T-helper 2 cell treated with Interferon-gamma antibody and Interleukin-4, amounts not matched to agents 5 μg/mL and 100 μg/mL, for 36 hours (primary cell): ENCODE measurements at places on chromosomes 6 and 20.

DNA sequence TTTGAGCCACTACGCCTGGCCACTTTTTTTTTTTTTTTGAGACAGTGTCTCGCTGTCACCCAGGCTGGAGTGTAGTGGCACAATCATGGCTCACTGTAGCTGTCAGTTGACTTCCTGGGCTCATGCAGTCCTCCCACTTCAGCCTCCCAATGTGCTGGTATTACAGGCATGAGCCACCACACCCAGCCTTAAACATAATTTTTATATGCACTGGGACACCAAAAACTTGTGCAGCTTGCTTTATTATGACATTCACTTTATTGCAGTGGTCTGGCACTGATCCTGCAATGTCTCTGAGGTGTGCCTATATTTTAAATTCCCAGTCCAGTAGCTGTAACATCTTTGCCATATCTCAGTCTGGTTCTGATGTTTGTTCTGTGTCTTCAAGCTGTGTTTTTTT lies 34.7 kb downstream of the KAT14 start:
- DNase-seq = no peak

DNA sequence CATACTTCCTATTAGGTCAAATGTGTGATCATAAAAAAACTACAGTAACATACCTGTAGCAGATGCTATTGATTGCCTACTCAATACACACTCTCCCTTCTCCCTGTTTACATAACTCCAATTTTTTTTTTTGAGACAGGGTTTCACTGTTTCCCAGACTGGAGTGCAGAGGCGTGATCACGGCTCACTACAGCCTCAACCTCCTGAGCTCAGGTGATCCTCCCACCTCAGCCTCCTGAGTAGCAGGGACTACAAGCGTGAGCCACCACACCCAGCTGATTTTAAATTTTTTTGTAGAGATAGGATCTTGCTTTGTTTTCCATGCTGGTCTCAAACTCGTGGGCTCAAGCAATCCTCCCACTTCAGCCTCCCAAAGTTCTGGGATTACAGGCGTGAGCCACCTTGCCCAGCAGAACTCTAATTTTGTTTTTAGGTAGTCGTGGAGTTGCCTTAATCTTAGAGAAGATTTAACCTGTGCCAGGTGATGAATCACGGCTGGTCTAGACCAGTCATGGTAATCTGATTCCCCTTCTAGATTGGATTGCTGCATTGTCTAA lies 14.0 kb upstream of the KIF3B start:
- DNase-seq = no peak

- DNase-seq = no peak
Observed at GRCh38 chr6:7912024-7912423, 1.4 kb upstream of the TXNDC5 start.

DNA sequence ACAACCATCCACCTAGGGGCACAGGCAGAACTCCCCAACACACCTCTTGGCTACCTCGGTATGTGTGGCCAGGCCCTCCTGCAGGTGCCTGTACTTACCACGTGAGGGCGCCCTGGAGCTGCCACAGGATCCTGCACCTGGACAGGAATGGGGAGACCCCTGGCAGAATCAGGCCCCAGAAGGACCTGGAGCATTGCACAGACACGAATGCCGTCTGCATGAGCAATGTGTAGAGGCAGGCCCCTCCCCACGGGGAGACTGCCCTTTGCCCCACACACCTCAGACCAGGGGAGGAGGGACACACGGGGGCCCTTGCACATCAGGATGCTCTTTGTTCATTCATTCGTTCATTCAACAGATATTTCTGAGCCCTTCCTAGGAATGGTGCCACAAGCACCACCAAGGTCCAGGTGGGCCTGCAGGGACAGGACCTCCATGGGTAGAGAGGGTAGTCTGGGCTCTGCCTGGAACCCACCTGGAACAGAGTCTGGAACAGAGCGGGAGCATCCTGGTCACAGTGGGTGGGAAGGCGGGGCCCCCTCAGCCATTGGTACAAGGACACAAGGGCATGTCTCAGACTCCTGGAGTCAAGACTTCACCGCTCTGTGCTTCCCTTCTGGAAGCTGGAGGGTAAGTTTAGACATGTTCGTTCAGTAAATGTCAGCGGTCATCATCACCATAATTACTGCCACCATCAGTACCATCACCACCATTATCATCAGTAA lies 32.3 kb downstream of the YTHDF1 start:
- DNase-seq = peak; percentile 23

DNA sequence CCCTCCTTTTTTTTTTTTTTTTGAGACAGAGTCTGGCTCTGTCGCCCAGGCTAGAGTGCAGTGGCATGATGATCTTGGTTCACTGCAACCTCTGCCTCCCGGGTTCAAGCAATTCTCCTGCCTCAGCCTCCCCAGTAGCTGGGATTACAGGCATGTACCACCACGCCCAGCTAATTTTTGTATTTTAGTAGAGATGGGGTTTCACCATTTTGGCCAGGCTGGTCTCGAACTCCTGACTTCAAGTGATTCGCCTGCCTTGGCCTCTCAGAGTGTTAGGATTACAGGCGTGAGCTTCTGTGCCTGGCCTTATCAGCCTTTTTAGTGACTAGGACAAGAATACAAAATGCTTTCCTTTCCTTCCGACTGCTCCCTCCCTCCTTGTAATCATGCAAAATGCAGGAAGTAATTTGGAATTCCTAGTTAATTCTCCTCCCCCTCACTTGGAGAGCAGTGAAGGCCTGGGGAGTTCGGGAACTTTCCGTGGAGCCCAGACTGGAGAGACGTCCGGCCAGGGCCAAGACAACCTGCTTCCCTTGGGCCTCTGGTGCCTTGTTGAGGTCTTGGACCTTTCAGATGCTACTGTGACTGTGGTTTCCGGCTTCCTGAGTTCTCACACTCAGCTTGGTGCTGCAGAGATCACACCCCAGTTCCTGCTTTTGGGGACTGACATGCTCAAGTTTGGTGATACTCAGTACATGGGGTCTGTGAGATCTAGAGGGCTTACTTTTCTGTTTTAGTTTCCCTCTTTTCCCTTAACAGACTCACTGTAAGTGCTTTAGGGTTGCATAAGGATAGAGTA lies 3.9 kb upstream of the PHF20 start:
- DNase-seq = peak; percentile 59

GRCh38 chr6:8414844-8415243 lies 20.5 kb downstream of the SLC35B3 start:
- no peak for DNase-seq

DNA sequence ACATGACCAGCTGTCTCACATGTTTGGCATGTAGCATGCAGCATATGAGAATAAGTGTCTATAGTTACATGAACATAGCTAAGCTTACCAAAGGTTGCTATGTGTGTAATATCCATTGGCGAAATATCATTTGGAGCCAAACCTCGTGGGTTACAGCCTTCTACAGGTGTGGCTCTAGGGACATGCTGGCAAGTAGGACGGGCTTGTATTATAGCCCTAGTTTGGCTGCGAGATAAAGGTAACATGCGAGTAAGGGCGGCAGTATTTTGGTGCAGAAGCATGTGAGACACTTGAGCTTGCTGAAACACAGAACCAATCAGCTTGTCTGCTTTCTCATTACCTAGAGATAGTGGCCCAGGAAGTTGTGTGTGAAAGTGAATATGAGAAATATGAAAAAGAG lies 6.5 kb upstream of the ABHD12 start:
- DNase-seq = no peak

- no peak for DNase-seq
Observed at GRCh38 chr6:144769142-144769541, 484.0 kb downstream of the UTRN start.

- DNase-seq = no peak
Observed at GRCh38 chr6:7144872-7145584, 37.3 kb downstream of the RREB1 start.

- DNase-seq = no peak
Observed at GRCh38 chr6:52415917-52416628, 4.1 kb upstream of the EFHC1 start.

- DNase-seq = no peak
Observed at GRCh38 chr20:41185013-41185757, 47.8 kb downstream of the PLCG1 start.

DNA sequence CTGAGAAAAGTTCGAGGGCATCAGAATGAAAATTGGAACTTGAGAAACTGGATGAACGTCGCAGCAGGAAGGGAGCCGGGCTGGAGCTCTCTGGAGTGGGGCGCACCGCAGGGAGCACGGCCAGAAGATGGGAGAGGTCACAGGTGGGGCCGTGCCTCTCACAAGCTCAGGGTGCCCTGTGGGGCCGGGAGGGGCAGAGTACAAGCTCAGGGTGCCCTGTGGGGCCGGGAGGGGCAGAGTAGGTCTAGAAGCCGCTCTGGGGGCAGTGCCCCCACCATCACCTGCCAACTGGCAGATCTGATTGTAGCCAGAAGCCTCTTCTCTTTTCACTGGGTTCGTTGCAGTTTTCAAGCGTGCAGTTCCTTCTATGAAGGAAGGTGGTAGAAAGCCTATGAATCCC lies 61.1 kb upstream of the SNX9 start:
- DNase-seq = no peak

- DNase-seq = no peak
Observed at GRCh38 chr6:96613291-96613999, 50.5 kb downstream of the FHL5 start.

- DNase-seq = no peak
Observed at GRCh38 chr6:38739532-38739931, 24.4 kb downstream of the DNAH8 start.

DNA sequence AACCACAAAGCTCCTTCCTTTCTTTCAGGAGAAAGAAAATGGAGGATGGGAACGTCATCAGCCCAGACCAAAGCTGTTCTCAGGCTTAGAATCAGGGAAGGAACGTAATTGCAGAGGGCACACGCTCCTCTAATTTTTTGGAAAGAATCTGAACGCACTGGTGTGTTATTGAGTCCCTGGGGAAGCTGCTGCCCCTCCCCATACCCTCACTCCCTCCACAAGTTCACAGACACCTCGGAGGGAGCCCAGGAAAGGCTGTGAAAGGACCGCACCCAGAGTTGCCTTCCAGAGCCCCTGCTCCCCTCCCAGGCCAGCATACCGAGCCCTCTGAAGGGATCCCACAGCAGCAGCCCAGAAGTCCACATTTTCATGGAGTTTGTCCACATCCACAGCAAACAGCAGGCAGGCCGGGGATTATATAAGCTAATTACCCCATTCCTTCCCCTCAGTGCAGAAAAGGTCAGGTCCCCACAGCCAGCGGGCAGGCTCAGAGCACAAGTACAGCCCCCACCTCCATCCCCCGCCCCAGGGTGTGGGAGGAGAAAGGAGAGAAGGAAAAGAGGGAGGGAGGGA lies 53.7 kb downstream of the ANKRD60 start:
- DNase-seq = no peak

DNA sequence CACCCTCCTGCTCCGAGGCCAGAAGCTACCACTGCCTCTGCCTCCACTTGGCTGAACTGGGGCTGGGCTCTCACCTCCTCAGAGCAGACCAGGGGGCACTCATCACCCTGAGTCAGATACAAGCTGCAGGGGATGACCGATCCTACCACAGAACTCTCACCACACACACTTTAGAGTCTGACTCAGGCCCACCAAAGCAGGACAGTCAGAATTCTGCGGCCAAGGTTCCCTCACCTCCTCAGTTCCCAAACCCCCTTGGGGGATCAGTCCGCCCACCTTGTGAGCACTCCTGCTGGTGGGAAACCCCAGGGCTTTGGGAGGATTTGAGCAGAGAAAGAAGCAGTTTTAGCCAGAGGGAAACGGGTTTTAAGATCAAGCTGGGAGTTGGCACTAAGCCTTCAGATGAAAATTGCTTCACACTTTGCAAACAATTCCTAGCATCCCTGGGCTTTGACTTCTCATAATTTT lies 587.8 kb upstream of the JAG1 start:
- no peak for DNase-seq

DNA sequence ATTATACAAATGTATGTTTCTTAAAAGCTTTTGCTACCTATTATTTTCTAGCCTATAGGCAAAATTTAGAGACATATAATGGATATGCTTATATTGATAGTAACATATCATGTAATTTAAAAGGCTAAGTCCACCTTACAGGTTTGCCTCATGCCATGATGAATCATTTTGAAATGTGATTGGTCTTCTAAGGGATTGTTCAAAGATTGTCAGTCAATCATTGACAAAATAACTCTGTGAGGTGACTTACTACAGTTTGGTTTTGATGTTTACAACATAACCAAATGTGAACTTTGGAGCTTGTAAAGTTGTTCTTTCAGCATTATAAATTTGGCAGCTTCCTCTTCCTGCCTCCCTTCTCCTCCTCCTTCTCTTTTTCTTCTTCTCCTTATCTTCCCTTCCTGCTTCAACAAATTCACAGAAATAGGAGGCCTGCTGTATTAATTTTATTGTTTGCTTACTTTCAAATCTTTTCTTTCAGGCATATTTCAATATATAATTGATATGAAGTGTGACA lies 39.7 kb upstream of the ZFP64 start:
- no peak for DNase-seq

DNA sequence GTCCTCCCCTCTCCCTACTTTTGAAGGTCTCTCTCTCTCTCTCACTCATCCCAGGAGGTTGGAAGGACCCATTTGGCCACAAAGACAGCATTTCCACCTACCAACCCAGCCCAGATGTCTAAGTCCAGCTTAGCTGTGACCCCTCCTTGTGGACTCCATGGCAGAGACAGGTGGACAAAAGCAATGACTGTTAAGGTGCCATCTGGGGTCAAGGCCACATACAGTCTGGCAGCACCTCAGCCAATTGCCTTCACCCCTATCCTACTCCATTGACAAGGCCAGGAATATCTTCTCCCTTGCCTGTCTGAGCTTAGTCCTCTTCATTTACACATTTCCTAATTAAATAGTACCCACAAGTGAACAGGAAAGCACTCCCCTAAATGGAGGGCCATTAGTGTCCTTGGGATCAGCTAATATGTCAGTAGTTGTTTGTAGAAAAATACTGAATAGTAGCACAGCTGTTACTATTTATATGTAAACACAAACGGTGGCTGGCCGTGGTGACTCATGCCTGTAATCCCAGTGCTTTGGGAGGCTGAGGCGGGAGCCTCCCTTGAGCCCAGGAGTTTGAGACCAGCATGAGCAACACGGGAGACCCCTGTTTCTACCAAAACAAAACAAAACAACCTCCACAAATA lies 28.8 kb downstream of the GCM1 start:
- no peak for DNase-seq

GRCh38 chr20:49446808-49447207 lies 35.7 kb downstream of the KCNB1 start:
- DNase-seq = no peak

GRCh38 chr20:24875078-24875477 lies 74.0 kb upstream of the CST7 start:
- no peak for DNase-seq

DNA sequence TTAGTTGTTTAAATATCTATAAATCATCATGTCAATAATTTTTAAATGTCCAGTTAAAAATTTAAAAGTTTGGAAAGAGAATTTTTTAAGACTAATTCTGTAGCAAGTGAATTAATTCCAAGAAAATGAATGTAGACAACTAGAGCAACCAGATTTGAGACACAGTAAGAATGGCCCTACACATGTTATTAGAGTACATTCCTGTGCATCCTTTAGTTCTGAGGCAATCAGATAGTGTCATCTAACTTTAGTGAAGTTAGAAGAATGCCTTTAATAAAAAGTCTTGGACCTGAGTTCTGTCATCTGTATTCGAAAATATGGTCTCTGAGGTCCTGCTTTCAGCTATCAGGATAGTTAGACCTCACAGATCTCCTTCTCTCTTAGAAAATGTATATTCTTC lies 63.7 kb downstream of the HIVEP2 start:
- DNase-seq = no peak

GRCh38 chr6:56416247-56416646 lies 168.9 kb upstream of the COL21A1 start:
- DNase-seq = no peak

GRCh38 chr6:84967389-84967788 lies 203.0 kb upstream of the TBX18 start:
- no peak for DNase-seq

- DNase-seq = no peak
Observed at GRCh38 chr6:18058429-18058828, 64.0 kb downstream of the NHLRC1 start.
